Kidney (tissue), 22 donors: ENCODE measurements at places on chromosomes 6 and 20.

DNA sequence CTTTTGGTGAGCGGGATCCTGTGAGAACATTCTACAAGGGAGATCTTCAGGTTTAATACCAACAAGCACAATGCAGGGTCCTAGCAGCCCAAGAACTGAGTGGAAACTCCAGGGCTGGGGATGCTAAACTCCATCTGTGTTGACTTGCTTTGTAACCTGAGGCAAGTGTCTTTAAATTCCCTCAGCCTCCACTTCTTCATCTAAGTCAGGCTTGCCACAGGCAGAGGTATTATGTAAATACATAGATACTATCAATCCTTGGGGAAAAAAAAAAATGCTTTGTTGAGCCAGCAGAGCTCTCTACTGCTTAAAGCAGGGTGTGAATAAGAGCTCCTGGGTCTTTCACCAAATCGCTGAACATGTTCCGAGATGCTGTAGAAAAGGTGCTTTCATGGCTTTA lies 114.2 kb upstream of the PHACTR1 start:
- DNase-seq = no peak

- no peak for DNase-seq
These were observed 70.9 kb downstream of the SNX5 start for GRCh38 chr20:17897566-17898307.

DNA sequence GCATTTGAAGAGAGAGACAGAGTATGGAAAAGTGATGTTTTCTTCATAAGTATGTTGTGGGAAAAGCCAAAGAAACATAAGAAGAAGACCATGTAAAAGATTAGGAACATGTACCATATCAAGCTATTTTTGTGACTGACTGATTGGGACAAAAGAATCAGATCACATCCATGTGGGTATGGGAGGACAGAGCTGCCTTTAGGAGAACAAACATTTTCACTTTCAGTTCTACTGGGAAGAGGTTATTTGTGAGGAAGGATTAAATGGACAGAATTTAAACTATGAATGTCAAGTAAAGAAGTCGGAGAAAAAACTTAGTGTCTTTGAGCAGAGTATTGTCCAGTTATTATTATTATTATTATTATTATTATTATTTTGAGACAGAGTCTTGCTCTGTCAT lies 124.4 kb upstream of the HCRTR2 start:
- no peak for DNase-seq

GRCh38 chr6:144673807-144674206 lies 388.7 kb downstream of the UTRN start:
- no peak for DNase-seq

DNA sequence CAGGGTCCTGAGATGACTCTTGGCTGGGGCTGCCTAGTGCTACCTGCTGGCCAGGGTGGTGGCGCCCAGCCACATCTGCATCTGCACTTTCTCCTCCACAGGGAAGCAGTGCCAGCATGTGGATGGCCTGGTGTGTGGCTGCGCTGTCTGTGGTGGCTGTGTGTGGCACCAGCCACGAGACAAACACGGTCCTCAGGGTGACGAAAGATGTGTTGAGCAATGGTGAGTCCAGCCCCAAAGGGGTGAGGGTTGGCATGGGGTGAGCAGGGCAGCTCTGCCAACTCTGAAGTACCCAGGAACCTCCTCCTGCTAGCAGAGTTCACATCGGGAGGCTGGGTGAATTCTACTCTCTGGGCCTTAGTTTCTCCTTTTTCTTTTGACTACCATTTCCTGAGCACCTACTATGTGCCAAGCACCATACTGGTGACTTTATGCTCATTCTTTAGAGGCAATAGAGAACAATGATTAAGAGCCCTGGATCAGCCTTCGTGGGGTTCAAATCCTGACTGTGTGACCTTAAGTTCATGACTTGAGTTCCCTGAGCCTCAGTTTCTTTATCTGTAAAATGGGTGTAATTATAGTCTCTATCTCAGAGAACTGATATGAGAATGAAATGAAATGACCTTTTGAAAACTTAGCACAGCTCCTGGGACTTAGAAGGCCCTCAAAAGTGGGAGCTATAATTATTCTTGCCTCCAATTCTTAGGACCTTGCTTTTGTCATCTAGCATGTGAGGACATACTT lies 2.1 kb downstream of the BPIFB4 start:
- no peak for DNase-seq

DNA sequence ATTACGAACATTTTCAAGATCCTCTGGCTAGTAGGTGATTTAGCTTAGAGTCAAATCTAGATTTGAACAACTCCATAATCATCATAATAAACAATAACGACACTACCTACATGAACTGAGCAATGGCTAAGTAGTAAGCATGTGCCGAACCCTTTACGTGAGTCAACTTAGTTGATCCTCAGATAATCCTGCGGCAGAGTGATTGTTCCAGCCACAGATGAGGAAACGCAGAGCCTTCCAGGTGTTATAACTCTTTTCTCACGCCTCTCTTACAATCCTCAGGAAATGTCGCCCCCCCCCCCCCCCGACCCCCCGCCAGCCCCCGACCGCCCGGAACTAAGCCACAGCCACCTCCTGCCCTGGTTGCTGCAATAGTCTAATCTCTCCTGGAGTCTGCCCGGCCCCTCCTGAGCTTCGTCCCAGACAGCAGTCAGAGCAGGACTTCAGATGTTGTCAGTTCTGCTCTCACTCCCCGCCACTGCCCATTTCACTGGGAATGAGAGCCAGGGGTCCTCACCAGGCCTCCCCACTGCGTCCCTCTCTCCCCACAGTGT lies 141.5 kb upstream of the AGPAT4 start:
- DNase-seq = no peak

- DNase-seq = no peak
These were observed 394.6 kb downstream of the ZFAND3 start for GRCh38 chr6:38214159-38214558.

DNA sequence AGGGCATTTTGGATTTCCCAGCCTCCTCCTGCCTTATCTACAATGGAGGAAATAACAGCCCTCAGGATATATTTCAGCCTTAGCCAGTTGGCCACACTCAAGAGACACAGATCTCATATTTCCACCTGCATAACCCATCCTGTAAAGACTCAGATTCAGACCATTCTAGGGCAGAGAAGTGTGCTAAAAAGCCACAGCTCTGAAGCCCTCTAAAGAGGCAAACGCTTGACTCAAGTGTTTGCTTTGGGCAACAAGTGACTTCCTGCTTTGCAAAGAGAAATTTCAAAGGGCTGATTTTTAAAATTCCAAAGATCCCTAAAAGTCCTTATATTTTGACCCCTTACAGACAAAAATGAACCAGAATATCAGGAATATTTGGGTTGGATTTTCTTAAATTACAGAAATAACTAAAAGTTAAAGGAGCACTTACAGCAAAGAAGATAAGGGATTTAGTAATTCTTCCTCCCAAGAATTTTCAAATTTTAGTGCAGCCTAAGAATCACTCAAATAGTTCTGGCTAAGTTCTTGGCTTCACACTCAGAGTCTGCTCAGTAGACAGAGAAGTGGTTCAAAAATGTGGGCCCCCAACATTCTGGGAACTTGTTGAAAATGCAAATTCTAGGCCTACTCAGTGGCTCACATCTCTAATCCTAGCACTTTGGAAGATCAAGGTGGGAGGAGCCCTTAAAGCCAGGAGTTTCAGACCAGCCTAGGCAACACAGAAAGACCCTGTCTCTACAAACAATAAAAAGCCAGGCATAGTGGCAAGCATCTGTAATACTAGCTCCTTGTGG lies 18.9 kb upstream of the ADGRF5 start:
- no peak for DNase-seq

GRCh38 chr6:148608199-148608951 lies 138.5 kb upstream of the UST start:
- DNase-seq = no peak

DNA sequence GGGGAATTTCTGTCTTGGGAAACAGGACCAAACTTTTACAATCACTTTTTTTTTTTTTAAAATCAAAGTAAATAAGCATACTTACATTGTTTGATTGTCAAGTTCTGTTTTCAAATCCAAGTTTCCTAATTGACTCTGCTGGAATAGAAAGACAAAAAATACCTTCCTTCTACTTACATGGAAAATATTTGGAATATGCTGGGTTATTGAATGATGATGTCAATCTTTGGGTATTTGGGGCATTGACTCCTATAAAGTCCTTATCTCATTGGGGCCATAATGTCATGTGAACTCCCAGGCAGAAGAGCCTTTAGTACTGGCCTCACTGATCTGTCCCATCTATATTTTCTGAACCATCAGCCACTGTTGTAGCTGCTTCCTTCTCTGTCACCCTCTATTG lies 122.6 kb upstream of the NOX3 start:
- no peak for DNase-seq

DNA sequence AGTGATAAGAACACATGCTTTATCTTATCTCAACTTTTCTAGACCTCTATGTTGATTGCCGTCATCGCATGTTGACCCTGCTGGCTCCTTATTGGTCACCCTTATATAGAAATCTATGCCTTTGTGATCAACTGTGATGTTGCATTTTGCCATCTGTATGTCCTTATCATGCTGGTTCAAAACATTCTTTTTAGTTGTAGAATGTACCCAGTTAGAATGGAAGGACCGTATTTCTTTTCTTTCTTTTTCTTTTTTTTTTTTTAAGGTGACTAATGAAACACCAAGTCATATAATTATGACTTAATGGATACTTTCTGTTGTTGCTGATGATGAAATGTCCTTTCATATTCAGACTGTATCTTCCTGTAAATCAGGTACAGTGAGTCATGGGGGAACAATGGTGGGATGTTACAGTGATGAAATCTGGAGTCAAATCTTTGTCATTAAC lies 145.9 kb upstream of the CITED2 start:
- no peak for DNase-seq

DNA sequence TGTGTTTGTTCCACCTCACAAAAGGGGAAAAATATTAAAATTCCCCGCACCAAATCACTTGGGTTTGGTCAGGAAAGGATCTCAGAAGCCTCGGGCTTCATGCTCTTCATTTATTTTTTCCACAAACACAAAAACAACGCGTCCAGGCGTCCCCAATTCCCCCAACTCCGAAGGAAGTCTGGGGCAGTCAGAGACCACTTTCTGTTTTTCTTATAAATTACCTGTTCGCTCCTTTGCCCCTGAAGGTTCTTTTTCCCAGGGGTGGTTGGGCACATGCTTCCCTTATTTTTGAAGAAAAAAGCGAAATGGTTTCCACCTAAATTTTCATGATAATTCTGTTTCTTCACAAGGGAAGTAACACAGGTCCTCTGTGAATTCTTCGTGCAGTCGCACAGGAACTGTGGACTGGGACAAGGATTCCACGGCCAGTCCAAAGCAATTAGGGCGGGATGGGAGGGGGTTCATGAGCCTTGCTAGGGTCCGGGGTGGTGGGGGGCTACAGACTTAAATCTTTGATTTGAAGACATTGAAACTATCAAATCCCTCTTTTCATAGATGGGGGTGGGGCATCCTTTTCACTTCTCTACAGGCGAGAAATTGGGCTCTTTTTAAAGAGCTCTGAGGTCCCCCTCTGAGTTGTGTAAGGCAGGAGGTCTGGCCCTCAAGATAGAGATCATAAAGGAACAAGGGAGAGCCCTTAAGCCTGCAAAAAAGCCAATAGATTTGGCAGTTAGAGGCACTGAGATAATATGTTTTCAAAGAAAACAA lies 30.5 kb upstream of the HFE start:
- DNase-seq = peak; percentile 71

- no peak for DNase-seq
These were observed 92.9 kb downstream of the SPTLC3 start for GRCh38 chr20:13101706-13102105.

- no peak for DNase-seq
These were observed 93.8 kb upstream of the SIRPA start for GRCh38 chr20:1801225-1801928.

DNA sequence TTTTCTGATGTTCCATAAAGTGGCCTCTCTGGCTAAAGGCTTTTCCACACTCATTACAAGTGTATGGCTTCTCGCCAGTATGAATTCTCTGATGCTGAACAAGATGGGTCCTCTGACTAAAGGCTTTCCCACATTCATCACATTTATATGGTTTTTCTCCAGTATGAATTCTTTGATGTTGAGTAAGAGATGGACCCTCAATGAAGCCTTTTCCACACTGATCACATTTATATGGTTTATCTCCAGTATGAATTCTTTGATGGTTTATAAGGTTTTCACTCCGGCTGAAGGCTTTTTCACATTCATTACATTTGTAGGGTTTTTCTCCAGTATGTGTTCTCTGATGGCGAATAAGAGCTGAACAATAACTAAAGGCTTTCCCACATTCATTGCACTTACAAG lies 20.4 kb downstream of the ZNF184 start:
- no peak for DNase-seq

DNA sequence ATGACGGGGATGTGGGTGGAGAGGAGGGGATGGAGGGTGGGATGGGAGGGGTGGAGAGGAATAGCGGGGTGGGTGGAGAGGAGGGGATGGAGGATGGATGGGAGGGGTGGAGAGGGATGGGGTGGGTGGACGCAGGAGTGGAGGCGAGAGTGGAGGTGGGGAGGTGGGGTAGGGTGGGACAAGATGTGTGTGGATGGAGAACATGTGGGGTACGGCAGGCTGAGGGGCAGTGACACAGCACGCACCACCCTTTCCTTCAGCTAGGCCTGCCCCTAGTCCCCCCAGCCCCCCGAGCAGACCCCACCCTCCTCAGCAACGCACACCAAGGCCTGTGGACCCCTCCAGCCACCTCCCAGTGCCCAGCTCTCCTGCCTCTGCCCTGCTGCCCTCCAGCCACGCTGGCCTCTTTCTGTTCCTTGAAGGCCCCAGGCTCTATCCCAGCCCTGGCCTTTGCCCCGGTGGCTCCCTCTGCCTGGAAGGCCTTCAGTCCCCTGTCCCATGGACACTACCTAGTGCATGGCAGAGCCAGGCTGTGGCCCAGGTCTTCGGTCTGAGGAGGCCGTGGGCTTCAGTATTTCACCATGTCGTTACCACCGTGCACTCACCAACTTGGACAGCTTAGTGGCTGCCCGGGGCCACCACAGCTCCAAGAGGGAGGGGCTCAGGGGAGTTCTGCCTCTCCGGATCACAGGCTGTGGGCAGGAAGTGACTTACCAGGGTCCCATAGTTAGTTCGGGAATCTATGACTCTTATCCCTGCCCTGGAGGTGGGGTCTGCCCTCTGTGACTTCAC lies 78.4 kb upstream of the PMEPA1 start:
- no peak for DNase-seq

GRCh38 chr6:37127961-37128862 lies 41.7 kb upstream of the PIM1 start:
- DNase-seq = no peak
